GM10248 (cell line): ENCODE measurements at places on chromosomes 5 and 9.

DNA sequence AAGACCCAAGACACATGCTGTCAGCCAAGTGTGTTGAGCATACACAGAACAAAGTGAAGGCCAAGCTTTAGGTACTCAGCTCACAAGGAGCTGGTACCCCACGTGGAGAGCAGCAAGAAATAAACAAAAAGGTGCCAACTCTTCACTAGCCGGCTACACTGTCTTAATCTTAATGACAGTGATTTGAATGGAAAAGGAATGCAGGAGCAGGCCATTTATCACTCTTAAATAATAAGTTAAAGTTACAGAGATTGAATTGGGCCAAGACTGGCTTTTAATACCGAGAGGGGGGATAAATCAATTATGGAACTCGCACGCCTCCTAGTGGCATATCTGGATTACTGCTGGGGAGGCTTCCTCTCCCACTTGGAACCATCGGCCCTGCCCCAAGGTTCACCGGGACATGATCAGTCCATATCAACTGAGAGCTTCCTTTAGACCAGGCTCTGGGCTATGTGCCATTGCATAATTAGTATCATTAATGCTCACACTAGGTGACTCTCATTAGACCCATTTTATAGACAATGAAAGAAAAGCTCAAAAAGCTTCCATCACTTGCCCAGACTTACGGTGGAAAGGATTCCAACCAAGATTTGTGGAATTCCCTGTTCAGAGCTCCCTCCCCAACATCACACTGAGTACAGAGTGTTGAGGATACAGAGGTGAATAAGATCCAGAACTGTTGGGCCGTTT, 94.0 kb downstream of the ACTL7B start:
- DNase-seq: peak; percentile 66

- no peak for DNase-seq
These were observed 52.0 kb downstream of the ALDH7A1 start for GRCh38 chr5:126543009-126543408.

DNA sequence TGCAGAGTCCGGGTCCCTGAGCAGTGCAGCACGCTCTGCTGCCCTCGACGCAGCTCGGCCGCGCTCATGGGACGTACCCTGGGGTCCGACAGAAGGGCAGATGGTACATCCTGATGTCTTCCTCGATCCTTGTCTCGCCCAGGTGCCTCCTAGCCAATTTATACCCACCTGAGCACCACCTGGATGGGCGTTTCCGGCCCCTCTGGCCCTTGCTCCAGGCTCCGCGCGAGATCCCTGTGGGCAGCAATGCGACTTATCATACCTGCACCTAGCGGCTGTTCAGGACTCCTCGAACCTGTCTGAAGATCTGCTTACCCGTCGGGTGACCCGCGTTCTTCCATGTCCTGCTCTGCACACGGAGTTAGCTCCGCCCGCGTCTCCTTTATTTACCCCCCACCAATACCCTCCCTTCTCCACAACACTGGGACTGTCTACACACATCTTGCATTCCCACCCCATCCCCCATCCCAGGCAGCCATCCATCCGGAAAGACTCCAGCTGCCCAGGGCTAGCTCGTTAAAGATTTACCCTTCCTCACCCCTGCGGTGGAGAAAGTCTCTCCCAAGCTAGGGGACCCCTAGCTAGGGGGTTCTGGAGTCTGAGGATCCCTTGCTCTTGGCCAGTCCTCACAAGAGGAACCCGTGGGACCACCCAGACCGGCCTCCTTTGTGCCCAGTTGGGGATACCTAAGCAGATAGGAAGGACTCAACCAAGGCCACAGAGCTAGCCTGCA, at the start of gene KIF12:
TSS of gene KIF12 (minus strand) at position 357 of the 733 bp plus-strand sequence. CDS start at position 341, 16 bp downstream.
- no peak for DNase-seq

DNA sequence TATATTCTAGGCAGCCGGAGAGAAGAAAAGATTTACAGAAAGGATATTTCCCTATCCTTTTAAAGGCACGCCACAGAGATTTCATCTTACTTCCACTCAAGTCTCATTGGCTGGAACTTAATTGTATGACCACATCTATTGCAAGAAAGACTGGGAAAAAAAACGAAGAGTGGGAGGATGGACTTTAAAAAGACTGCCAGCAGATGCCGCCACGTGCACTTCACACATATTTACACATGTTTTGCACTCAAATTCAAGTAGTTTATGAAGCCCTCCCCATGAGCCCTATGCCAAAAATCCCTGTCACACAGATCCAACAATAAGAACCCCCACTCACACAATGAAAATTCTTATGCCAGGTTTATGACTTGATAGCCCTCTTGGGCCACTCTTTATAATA, 138.5 kb upstream of the TYRP1 start:
- DNase-seq: no peak

GRCh38 chr5:173010547-173011464, 27.2 kb downstream of the ATP6V0E1 start:
- DNase-seq: no peak

- no peak for DNase-seq
These were observed 112.3 kb upstream of the GDNF start for GRCh38 chr5:37951946-37952721.

GRCh38 chr5:78647351-78647818, 1.2 kb downstream of the LHFPL2 start:
- DNase-seq: peak; percentile 37

- no peak for DNase-seq
These were observed 161.6 kb upstream of the TSLP start for GRCh38 chr5:110909950-110910349.

DNA sequence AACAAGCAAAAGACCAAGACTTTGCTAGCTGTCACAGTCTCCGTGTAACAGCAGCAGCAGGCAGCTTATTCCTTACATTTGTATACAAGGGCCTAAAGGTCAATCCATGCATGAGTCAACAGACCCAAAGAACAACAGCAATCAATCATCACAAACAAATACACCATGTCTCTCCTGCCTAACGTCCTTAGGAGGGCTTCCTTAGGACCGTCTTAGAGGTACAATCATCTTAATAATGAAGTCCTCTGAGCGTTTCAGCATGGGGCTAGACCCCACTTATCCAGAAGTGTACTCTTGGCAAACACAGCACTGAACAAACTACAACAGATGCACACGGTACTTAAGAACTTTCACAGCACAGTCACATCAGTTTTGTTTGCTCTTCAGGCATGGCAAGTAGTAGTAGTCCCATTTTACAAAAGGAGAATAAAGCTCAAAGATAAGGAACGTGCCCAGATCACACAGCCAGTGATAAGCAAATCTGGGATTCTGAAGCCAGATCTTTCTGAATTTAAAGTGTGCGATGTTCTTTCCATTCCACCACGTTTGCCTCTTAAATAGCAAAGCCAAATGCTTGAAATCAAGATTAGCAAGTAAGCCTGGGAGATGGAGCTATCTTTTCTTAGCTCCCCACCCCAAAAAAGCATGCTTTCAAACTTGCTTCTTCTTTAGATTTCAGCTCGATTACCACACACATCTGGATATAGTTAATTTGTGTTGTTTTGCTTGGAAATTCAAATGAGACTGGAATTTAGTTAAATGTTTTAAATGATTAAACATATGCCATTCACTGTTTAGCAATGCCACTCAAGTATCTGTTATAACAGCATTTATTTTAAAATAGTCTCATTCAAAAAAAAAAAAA, 24.2 kb downstream of the PSMB7 start:
- DNase-seq: no peak

GRCh38 chr9:136304981-136305380, 1.1 kb upstream of the CCDC187 start:
- no peak for DNase-seq

DNA sequence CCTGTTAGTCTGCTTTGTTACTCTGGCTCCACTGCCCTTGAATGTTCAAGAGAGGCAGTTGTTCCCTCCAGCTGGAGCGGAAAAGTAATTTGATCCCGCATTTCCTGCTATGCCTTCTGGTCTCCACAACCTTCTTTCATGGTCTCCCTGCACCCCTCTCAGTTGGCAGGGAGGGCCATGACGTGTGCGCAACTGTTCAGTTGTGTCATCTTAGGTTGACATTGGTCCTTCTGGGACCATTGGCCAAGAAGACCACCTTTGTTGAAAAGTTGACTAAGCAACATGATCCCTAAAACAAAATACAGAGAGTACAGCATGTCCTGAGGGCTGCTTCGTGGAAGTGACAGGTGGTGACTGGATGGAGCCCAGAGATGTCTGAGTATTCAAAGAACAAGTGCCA, 192.5 kb upstream of the TUT7 start:
- DNase-seq: no peak

DNA sequence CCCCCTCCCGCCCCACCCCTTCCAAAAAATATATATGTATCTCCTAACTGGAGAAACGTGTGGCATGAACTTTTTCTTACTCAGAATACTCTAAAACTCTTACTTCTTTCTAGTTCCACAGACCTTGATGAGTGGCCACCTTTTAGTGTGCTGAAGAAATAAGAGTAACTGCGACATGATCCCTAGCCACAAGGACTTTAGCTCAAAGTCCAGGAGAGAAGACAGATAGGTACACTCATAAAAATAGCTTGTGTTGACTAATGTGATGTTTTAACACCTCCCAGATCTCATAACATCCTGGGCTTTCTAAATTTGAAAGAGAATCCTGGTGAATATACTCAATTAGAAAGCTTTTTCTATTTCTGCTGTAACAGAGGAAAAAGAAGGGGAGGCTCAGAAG, 1005.0 kb upstream of the DMAC1 start:
- DNase-seq: no peak

GRCh38 chr9:133004999-133005760, 25.6 kb upstream of the GTF3C5 start:
- DNase-seq: no peak

GRCh38 chr5:6492934-6493333, 44.3 kb downstream of the UBE2QL1 start:
- no peak for DNase-seq

DNA sequence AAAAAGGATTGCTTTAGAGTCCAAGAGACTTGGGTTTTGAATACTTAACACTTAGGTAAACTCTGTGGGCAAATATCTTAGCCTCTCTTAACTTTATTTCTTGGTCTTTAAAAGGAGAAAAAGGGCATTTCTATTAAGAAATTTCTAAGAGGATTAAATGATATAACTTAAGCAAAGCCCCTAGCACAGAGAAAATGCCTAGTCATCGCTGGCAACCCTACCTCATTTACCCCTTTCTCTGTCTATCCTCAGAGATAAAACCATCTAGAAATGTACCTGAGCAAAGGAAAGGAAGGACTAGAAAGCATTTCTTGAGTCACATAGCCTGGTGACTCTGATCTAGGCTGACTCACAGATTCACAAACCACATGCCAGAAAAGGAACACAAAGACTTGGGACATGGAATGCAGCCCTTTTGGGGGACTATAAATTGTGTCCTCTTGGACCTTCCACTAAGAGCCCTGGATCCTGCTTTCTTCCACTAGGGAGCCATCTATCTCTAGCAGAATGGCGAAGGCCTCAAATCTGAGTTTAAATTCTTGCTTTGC, 120.6 kb downstream of the FOXD1 start:
- no peak for DNase-seq

DNA sequence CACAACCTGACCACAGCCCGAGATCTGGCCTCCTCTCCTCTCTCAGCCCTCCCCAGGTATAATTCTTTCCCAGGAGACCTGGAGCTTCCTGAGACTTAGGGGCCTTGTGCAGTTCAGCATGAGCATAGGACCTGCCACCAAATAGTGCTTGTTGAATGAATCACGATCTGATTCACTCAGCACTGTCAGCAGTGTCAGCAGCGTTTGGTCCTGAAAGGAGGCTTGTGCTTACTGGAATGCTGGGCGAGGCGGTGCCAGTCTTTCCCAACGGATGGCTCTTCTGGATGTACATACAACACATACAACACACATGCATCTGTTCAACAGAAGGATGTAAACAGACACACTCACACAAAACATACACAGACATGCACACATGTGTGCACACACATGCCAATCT, 173.3 kb downstream of the COL23A1 start:
- no peak for DNase-seq

GRCh38 chr5:139140591-139141071, 57.5 kb downstream of the SIL1 start:
- DNase-seq: no peak

DNA sequence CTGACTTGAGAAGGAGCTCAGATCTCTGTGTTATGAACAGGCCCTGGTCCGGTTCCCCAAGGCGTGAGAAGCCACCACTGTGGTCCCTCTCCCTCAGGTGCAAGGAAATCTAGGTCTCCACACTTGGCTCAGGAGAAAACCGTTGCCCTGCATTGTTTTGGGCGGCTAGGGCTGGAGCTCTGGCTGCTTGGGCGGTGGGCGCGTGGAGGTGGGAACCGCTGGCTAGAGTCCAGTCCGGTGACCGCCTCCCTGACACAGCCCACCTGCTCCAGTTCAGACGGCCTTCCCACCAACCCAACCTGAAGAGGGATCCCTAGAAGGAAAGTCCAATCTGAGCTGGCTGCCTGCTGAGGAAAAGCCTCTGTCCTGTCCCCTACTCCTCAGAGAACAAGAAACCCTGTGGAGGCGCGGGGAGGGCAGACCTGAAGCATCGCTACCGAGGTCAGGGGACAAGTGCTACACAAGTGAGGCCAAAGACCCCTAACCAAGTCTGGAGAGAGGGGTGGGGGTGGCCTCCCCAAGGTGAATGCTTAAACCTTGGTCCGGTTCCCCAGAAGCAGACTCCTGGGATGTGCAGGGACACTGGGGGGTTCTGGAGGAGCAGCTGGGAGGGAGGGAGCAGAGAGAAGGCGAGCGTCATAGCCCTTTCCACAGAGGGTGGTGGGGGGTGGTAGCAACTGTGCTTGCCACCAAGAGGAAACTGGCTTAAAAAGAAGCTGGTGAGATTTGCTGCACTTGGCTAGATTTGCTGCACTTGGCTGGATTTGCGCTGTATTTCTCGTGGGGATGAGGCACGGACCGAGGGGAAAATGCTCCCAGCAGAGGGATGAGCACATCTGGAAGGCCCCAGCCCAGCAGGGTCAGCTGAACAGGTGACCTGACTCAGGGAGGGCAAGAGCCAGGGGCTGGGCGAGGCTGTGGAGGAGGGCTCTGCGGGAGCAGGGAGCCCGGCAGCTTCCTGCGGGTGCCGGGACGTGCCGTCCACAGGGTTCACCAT, 65.2 kb downstream of the RAPGEF1 start:
- DNase-seq: no peak

- DNase-seq: no peak
These were observed 35.3 kb downstream of the COL5A1 start for GRCh38 chr9:134676886-134677285.

- no peak for DNase-seq
These were observed 51.8 kb downstream of the DUSP1 start for GRCh38 chr5:172719211-172719610.

- DNase-seq: no peak
These were observed 260.5 kb downstream of the MSX2 start for GRCh38 chr5:174984863-174985262.

GRCh38 chr5:173497685-173498084, 118.8 kb downstream of the BOD1 start:
- no peak for DNase-seq
